ENCODE measurements at places on chromosomes 7 and 10.

DNA sequence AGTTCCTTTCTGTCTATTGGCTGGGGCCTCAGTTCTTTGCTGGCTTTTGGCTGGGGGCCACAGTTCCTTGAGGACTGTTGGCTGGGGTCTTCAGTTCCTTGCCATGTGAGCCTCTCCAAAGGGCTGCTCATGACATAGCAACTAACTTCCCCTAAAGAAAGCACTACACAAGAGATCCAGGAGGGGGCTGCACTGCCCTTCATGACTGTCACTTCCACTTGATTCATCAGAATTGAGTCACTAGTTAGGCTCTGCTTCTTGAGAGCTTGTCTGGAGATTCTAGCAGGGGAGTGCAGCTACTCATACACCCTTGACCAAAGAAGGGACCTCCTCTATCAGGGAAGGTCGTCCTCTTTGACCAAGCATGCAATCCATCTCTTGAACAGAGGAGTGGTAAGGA lies 38.0 kb upstream of the MKX start:
- DNase-seq = no peak

GRCh38 chr7:45065031-45065995 lies 23.5 kb downstream of the NACAD start:
- DNase-seq = no peak

GRCh38 chr10:51846856-51847506 lies 147.6 kb upstream of the CSTF2T start:
- DNase-seq = no peak

DNA sequence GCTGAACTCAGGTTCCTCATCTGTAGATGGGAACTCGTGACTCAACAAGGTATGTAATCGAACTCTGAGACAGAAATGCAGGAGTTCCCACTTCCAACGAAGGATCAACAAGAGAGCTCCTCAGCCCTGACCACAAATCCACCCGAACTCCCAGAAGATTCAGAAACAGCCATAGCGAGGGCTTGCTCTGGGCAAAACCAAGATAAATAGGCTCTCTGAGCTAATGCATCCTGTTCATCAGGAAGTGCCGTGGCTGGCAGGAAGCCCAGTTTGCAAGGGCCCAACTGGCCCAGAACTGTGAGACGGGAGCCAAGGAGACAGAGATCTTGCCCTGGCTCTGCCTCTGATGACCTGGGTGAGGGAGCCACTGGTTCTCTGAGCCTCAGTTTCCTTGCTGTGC lies 141.7 kb upstream of the PFKP start:
- peak; percentile 37 for DNase-seq

DNA sequence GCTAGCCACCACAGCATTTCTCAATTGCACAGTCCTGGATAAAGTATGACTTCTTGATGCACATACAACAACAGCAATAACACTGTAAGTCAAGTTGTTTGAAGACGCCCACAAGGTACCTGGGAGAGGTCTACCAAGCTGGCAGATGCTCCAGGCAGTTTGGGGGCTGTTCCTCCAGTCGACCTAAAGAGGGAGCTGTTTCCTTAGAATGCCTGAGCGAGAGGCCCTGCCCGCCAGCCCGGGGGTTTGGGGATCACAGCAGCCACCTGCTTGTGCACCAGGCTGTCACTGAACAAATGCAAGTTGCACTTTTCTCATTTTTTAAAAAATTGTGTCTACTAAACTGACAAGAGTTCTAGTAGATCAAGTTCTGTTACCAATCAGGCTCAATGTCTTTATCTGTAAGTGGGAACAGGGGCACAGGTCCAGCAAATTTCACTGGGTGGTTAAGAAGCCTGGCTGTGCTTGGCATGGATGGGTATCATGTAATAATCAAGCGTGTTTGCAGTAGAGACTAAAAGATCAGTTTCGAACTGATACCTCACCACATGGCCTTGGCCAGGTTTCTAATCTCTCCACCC lies 193.8 kb upstream of the ADO start:
- DNase-seq = peak; percentile 3

Measured in NCI-H1092 (cell line).